ENCODE measurements at places on chromosomes 7 and 10.

GRCh38 chr10:13340626-13341376 is 7.3 kb downstream of the SEPHS1 start:
- DNase-seq, result no peak

DNA sequence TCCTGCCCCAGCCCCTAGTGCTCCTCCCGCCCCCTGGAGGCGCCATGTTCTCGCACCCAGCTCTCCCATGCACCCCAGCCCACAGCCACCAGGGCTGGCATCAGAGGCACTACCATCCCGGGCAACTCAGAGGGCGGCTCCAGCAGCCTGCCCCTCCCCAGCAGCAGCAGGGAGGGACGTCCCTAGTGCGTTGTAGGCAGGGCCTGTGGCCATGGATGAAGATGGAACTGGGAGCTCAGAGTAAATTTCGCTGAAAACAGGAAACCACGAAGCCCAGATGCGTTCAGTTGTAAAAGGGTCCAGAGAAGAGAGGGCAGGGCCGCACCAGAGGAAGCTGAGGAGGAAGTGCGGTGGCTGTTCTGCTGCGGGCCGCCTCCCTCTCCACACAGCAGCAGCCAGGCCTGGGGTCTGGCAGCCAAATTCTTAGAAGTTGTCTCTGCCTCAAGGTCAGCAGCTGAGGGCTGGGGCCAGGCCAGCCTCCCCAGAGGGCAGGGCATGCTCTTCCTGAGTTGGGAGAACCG is 24.6 kb downstream of the VSIR start:
- DNase-seq, result no peak

DNA sequence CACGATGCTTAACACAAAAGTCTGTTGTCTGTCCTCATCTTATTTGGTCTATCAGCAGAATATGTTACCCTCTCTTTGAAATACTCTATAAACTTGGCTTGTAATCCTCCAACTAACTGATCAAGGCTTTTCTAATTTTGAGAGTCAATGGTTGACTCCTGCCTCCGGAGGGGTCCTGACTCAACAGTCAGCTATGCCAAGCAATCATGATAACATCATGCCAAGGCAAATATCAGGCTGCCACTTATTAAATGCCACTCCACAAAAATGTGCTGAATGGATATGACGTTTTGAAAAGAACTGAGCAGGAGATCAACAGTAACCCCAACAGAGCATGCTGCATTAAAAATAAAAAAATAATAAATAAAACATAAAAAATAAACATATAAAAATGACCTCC is 116.1 kb downstream of the PARD3 start:
- DNase-seq, result no peak

DNA sequence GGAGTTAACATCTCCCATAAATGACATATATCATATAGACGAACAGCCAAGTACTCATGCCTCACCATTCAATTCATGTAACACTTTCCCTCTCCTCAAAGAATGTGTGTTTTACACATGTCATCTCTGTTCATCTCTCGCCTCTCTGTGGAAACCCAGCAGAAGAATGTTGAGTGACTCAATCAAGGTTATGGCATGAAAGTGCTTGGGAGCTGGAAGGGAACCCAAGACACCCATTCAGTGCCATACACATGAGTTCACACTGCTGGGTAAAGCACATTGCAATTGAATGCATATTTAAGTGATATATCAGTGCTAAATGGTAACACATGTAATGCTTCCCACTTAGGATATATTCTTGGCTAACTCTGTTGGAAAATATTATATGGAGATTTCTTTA is 322.9 kb downstream of the PTEN start:
- peak; percentile 61 for DNase-seq

DNA sequence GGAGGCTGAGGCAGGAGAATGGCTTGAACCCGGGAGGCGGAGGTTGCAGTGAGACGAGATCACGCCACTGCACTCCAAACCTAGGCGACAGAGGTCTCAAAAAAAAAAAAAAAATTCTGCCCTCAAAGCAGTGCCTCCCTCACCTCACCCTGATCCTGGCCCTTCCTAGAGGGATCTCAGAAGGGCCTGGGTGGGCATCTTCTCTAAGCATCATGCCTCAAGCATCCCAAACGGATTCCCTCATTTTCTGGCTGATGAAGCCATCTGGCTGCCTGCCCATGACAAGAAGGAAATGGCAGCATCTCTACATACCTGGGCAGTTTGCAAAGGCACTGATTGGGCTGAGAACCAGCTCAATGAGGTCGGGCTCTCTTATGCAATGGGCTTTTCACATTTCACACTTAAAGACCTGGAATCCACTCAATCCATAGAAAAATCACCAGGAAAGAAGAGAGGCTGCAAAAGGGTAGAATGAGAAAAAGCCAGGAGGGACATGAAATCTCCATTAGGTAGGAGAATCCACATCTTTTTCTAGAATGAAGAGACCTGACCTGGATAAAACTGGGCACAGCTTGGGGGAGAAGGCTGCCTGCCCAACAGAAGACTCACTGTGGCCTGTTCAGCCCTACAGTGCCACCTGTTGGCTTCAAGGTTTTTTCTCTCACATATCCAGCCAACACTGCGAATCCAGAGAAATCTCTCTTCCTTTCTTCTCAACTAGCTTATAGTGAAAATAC is 48.1 kb downstream of the PDLIM1 start:
- no peak for DNase-seq

DNA sequence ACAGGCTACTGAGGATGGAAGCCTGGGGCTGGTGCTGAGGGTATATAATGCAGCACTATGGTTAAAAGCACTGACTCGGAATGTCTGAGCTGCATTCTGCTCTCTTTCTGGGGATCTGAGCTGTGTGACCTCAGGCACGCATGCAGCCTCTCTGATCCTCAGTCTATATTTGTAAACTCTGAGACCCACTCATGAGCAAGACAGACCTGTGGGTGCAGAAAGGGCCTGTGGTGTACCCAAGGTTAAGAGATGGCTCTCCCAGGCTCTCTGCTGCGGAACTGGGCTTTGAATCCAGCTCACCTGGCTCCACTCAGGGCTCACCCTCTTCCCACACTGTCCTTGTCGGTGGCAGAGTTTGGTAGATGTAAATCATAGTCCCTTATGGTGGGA is 89.9 kb downstream of the CHST15 start:
- no peak for DNase-seq

- DNase-seq, result no peak
These were observed 34.2 kb upstream of the IL15RA start for GRCh38 chr10:6011558-6011957.

DNA sequence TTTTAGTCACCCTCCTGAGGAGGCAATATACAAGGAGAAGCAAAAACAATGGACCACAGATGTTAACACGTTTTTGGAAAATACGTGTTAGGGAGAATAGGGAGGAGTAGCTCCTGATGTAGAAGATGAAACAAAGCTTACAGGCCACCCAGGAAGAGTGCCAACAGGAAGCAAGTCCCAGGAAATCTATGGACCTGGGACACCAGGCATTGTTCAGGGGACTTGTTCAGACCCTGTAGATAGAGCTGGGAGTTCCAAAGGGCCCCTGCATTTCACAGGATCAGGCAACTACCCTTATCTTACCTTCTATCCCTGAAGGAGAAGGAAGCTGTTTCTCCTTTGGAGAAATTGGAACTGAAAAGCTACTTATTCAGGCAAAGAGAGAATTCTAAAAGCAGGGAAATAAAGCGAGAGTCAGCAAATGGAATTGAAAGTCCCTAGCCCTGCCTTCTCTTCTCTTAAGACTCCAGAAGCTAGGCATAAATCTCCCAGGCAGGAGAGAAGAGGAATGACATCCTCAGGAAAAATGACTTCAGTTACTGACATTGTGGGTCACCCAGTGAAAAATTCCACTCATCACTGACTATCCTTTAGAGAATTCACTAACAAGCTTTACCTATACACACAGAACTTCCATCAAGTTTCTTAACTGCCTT is 77.7 kb upstream of the FAM3C start:
- no peak for DNase-seq

- DNase-seq, result no peak
These were observed 101.6 kb downstream of the SORBS1 start for GRCh38 chr10:95459446-95460045.

- no peak for DNase-seq
These were observed 52.9 kb upstream of the ZMIZ2 start for GRCh38 chr7:44695756-44696155.

DNA sequence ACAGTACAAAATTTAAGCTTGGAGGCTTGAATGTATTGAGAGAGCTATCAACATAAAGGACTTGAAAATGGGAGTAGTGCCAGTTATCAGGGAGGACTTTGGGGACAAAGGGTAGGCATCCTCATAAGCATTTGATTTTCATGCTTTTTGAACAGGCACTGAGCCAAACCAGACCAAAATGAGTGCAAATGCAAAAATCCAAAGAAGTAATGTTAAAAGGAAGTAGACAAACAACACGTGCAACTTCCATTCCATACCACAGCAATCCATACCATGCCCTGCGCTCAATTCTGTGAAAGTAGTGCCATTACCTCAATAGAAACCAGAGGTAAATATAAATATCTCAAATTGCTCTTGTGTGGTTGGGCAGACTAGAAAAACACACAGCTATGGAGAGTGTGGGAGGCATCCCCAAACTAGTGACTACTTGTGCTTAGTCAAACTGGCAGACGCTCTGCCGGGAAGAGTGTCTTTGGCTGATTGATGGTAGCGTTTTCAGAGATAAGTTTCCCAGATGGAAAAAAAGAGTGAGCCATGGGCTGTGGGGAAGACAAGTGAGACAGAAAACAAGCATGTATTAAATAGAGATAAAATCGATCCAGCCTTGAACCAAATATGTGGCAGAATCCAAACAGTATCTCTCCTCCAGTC is 161.5 kb downstream of the CREB5 start:
- no peak for DNase-seq

DNA sequence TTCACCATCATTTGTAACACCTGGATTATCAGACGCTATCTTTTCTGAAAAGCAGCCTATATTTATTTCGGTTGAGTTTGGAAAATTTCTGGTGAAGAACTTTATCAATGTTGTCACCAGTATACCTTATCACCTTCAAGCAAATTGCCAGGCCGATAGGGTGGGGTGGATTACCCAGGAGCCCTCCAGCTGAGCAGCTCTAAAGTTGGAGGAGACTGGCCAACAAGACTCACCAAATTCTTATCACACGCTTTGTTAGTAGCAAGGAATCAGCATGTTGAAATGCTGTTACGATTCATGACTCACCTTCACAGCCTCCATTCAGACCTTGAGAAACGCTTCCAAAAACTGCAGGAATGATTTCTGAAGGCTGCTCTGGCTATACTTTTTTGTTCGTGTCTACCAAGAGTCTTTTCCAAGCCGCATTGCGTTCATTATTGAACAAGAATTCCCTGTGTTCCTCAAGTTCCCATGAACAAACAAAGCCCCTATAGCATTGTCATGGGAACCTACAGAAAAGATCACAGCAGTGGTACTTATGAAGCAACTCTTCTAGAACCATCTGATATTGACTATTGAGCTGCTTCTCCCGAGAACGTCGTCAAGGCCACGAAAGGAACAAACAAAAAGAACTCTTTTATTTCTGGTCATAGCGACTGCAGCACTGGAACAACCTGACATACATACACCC is 291.4 kb downstream of the SFMBT2 start:
- no peak for DNase-seq

- no peak for DNase-seq
These were observed 35.8 kb upstream of the EZH2 start for GRCh38 chr7:148919859-148920258.

- DNase-seq, result no peak
These were observed 62.4 kb downstream of the EEPD1 start for GRCh38 chr7:36215457-36215765.

GRCh38 chr10:46253076-46254006 is 33.5 kb upstream of the ANTXRL start:
- DNase-seq, result no peak

GRCh38 chr10:97682042-97682441 is 5.0 kb downstream of the AVPI1 start:
- no peak for DNase-seq

DNA sequence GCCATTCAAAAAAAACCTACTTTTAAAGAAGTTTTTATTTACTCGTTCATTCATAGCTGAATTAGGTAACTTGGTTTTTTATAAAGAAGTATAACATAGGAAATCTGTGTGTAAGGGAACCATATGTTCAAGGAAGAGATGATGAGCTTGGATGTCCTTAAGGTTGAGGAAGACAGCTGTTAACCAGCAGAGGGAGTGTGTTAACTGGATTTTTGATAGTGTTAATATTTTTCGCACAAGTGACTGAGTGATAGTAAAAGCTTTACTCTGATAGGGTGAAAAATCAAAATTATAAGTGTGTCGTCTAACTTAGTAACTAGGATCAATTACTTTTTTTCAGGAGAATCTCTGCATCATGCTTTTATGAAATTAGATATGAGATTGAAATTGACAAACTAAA is 134.7 kb downstream of the ARL5B start:
- no peak for DNase-seq

- no peak for DNase-seq
These were observed 452.0 kb downstream of the REEP3 start for GRCh38 chr10:63972949-63973827.

- no peak for DNase-seq
These were observed 718 bp upstream of the UMAD1 start for GRCh38 chr7:7639847-7640220.

GRCh38 chr7:119482209-119482608 is 790.8 kb upstream of the KCND2 start:
- no peak for DNase-seq

DNA sequence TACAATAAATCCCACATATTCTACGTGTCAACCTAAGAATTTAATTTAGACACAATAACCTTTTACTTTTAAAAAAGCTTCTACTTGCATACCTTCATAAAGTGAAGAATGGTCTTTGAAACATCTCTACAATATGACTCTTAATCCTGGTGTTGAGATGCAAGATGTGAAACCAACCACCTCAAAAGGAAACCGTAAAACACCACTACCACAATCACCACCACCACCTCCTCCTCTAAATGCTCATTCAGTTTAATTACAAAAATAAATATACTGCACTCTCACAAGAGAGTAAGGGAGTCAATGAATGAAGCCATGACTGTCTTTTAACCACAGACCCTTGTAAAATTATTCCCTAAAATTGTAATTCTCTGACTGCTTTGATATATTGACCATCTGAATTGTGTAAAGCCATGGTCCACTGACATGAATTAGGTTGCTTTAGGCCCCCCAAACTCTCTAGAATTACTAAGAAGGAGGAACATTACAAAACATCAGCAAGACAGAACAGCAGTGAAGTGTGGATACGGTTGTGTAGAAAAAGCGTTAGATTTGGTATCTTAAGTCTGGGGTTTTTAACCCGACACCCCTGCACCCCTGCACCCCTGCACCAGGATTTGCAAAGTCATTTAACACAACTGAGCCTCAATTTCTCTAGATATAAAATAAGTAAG is 171.4 kb downstream of the SFMBT2 start:
- no peak for DNase-seq
